NCI-H774 (cell line): ENCODE measurements at places on chromosomes 5 and 9.

- no peak for DNase-seq
These were observed 7.1 kb upstream of the EGFL7 start for GRCh38 chr9:136655536-136656182.

- DNase-seq: peak; percentile 96
These were observed at the start of gene JAKMIP2 for GRCh38 chr5:147782110-147783028. JAKMIP2 (minus strand) TSS chr5:147782728; CDS start chr5:147671806, 110,922 bp downstream.

- peak; percentile 34 for DNase-seq
These were observed 259.7 kb downstream of the CDH10 start for GRCh38 chr5:24385070-24385469.

DNA sequence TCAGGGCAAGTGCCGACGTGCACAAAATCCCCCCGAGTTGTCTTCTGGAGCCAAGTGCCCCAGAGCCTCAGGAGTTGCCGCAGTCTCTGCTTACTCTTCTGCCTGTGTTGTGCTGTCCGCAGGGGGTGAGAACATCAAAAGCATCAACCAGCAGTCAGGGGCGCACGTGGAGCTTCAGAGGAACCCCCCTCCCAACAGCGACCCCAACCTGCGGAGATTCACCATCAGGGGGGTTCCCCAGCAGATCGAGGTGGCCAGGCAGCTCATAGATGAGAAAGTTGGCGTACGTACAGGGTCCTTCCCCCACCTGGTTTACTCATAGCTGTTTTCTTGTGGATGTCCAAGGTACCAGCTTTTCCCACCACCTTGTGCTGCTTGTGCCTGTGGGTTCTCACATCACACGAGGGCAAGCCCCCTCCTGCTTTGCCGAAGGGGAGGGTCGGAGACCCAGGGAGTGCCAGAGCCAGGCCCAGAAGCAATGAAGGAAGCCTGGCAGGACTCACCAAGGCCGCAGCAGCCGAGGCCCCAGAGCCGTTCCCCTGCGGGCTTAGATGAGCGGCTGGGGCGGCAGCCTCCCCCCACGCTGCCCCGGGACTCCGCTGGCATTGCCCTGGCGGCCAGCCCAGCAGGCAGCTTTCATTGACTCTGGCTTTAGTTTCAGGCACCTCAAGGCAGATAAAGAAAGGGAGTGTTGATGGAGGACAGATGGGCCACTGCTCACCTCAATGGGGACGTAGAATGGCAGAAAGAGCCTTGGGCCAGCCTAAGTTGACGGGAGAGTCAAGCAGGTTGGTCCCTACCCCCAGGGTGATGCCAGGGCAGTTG, 33.7 kb upstream of the PRDM12 start:
- DNase-seq: no peak

- DNase-seq: no peak
These were observed 185.9 kb downstream of the SYK start for GRCh38 chr9:90987566-90987965.

DNA sequence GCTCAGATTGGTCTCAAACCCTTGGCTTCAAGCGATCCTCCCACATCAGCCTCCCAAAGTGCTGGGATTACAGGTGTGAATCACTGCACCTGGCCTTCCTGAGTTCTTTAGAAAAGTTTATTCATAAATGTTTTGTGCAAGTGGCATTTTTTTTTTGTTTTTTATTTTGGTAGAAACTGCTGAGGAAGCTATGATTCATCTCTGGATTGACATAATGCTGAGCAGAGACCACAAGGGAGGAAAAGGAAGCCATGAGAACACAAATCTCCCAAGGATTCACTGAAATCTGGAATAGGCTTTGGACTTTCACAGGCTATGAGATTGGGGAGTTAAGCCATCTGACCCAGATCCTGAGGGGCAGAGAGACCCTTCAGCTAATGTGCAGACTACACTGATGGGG, 3.4 kb upstream of the SLC46A2 start:
- DNase-seq: no peak

- DNase-seq: no peak
These were observed 23.8 kb downstream of the CD14 start for GRCh38 chr5:140609126-140609525.

DNA sequence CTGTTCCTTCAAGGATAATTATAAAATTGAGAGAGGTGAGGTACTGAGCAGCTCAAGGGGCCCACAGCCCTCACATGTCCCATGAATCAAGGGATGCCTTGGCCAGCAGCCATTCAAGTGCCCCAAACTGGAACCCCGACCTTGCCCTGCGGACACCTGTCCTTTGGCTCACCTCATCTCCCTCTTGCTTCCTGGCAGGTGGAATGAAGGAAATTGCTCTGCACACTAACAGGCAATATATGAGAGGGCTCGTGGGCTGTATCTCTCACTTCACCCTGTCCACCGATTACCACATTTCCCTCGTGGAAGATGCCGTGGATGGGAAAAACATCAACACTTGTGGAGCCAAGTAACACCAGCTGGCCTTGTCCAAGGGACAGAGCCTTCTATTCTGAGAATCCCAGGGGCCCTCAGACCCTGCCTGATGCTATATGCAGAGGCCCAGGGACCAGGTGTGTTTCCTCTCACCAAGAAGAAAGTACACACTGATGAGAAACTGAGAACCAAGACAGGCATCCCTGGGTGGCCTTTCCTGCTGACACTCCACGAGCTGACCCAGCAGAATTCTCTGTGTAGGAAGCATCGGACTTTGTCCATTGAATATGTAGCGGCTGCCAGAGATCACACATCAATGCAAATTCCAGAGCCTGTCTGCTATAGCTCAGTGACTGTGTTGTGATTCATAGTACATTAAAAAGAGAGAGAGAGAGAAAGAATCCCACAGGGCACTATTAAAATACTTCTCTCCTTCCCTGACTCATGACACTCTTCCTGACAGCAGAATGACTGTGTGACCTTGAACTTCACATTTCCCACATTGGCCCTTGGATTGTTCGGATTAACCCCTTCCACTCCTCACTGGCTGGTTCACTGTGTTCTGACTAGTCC, 92.6 kb downstream of the LIFR start:
- no peak for DNase-seq

- no peak for DNase-seq
These were observed 102.1 kb downstream of the TMEM174 start for GRCh38 chr5:73274881-73275663.

- DNase-seq: no peak
These were observed 63.4 kb downstream of the ANKRD33B start for GRCh38 chr5:10627160-10627701.

DNA sequence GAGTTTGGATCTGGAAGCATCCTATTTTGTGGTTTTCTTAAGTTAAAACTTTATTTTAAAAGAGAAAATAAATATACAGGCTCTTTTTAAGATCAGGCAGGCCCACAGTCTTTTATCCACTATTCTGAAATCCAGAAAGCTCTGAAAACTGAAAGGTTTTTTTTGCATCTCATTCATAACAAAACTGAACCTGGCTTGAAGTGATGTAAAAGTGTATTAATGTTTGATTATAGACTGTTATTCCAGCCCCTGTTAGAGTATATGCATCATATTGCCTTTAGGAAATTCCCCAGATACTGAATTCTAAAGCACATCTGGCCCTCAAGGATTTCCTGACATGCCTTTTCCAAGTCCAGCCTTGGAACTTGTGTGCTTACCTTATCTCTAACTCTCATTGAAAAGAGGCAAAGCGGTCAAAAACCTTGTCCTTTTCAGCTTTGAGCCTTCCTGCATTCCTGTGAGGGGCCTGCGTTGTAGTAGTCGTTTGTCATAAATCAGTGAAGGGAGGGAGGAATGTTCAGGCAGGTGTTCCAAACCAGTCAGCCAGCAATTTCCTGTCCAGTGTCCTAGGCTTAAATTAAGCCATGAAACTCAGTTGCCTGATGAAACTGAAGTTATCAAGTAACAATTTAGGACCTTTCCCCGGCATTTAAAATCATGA, 110.4 kb downstream of the TLE4 start:
- DNase-seq: no peak

- DNase-seq: no peak
These were observed 141.9 kb upstream of the SLC12A2 start for GRCh38 chr5:127941646-127942045.

DNA sequence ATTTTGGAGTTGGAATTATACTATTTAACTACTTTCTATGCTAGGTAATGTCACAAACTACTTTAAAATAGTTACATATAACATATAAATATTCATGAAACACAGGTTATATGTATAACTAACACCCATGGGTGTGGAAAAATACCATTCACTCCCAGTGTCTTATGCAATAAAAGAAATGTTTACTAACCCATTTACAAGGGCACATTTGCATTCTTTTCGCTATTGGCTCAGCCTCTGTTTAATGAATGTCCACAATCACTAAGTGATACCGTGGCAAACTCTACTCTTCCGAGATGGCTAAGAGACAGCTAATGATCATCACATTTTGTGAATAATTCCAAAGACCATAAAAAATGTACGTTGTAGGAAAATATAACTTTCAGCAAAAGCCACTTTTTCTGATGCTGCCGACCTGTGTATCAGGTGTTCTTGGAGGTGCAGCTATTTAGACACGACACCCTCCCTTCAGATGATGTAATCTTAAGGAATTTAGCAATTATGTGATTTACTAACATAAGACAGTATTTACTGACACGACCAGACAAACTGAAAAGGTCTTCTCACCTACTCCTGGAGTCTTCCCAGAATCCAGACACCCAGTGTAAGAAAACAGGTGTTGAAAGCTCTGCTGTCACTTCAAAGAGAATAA, 121.7 kb upstream of the FAM120A start:
- DNase-seq: peak; percentile 11

DNA sequence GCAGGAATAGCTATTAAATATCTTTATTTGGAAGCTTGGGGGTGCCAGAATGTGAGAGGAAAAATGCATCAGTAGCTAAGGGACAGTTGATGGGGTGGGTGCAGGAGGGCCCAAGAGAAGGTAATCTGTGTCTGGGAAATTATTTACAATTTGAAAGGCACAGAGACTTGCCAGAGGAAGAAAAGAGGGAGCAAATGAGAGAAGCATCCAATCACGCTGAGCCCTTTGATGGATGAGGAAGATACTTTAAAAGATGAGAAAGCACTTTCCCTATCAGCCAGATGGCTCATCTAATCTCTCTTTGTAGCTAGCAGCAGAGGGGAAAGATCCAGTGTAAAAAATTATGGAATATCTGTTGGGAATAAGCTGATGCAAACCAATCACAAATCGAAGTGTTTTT, 57.0 kb upstream of the ABCA1 start:
- no peak for DNase-seq

DNA sequence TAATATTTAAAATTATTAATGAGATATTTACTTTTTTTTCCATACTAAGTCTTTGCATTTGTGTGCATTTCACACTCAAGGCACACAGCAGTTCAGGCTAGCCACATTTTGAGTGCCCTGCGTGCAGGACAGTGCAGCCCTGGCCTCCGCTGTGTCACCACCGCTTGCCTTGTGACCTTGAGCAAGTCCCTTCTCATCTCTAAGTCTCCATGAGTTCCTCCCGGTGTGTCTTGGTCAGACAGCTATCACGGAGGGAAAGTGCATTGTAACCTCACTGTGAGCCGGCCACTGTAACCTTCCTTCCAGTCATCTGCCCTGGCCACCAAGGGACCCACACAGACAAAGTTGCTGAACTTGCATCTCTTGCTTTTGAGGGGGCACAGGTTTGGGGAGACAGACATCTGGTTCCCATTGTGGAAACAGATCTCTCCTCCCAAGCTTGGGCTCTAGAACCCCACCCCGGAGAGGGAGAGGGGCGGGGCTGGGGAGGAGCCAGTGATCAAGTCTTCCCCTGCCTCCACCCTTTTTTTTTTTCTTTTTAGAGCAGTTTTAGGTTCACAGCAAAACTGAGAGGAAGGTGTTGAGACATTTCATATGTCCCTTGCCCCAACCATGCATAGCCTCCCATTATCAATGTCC, 96.8 kb downstream of the C9orf50 start:
- no peak for DNase-seq

DNA sequence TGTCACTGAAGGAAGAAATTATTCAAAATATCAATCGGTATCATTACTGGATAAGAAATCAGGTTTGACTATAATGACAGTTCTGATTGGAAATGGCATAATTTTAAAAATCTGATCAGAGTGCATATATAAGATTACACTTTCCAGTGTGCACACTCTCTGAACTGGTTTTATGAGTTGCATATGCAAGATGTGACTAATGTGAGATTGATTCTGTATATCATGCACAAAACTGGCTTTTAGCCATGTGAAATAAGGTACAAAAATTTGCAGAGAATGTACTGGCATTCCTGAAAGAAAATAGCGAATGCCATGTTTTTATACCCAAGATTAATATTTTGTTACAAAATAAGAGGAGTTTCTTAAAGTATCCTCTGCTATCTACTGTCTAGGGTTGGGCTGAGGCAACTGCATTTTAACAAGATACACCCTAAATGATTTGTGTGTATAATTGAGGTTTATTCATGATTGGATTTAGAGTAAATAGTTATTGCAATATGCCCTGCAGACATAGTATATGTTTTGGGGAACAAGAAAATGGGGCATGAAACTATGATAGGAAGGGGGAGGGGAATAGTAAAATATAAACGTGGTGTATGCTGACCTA, 70.7 kb downstream of the LNPEP start:
- DNase-seq: no peak

GRCh38 chr5:40405996-40406740, 273.5 kb upstream of the PTGER4 start:
- no peak for DNase-seq

- DNase-seq: no peak
These were observed 31.1 kb downstream of the SEC61B start for GRCh38 chr9:99253134-99253533.

DNA sequence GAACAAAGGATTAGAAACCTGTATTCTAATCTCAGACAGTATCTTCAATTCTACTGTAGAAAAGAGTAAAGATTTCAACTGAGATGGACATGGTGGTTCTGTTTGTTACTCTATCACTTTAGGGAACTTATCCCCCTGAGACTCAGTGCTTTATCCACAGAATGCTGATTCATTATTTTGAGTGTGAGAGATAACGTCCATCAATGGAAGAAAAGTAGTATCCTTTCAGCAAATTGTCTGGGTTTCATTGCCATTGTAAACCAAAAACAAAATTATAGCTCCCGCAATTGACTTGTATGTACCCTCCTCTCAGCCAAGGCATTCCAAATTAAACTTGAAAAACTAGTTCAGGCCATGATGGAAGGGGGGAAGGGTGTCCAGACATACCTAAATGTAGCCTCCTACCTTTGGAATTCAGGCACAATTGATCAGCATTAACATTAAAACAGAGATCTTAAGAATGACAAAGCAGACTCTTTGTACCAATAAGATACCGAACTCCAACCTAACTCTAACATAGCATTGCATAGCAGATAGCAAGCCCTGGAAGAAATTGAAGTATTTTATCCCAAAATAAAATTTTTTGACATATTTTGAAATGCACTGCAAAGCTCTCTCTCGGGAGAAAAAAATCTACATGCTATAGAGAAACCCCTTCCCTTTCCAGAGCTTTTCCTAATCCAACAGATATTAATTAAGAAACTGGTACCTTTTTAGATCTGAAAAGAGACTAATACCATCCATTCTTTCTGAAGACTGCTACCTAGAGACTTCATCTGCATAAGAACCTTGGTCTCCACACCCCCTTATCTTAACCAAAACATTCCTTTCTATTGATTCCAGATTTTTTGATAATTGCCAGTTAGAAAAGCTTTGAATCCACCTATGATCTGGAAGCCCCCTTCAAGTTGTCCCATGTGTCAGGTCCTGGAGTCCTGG, 1055.7 kb downstream of the PTPRD start:
- no peak for DNase-seq

- no peak for DNase-seq
These were observed 583.9 kb downstream of the SEMA5A start for GRCh38 chr5:8961956-8962355.

- DNase-seq: peak; percentile 22
These were observed 24.2 kb downstream of the POU5F2 start for GRCh38 chr5:93717162-93717561.

- no peak for DNase-seq
These were observed 21.9 kb downstream of the ARRDC3 start for GRCh38 chr5:91361055-91361701.

- DNase-seq: no peak
These were observed 24.3 kb downstream of the LHX3 start for GRCh38 chr9:136180586-136180985.
